ENCODE measurements at places on chromosomes 6 and 20. TPM values are rescaled to one million over a fixed set of nuclear protein-coding genes. Genes with fewer than 3 reads are reported as not detected.

GGTLC1 gene
- not detected for total RNA-seq

ZBTB46 gene
- 13.4 TPM for total RNA-seq

NCOA3 gene
- 27.7 TPM for total RNA-seq

CPNE5 gene
- total RNA-seq: not detected

GNAS-AS1 gene
- total RNA-seq: 2.6 TPM

DAAM2 gene
- 78.8 TPM for total RNA-seq

KIF25 gene
- total RNA-seq: not detected

ELOVL2 gene
- total RNA-seq: 1.8 TPM
